Non-pigmented ciliary epithelial cell (primary cell): ENCODE measurements at places on chromosomes 16 and 17.

DNA sequence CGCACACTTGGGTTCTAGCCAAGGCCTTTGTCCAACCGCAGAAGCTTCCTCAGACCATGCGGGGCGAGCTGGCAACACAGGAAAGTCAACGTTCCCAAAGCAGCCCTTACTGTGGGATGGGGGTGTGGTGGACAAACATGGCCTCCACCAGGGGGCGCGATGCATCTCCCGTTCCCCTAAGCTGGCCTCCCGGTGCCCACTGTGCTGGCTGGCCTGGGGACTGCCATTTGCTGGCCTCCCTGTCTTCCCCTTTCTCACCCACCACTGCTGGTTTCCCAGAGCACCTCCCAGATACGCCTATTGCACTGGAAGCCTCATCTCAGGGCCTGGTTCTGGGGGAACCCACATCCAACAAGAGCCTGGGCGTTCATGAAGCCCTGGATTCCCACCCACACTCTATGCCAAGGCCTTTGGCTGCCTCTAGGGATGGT lies 145.3 kb downstream of the IRF8 start:
- DNase-seq: no peak

DNA sequence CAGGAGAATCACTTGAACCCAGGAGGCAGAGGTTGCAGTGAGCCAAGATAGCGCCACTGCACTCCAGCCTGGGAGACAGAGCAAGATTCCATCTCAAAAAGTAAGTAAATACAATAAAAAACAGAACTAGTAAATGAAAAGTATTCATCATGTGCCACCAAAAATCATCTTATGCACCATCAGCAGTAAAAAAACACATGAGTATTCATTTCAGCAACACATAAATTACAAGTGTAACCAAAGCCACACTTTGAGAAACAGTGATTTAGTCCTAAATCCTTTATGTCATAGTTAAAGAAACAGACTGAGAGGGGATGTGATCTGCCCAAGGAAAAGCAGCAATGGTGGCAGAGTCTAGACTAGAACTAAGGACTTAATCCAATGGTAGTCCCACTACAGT lies 13.0 kb downstream of the DCUN1D3 start:
- DNase-seq: no peak

DNA sequence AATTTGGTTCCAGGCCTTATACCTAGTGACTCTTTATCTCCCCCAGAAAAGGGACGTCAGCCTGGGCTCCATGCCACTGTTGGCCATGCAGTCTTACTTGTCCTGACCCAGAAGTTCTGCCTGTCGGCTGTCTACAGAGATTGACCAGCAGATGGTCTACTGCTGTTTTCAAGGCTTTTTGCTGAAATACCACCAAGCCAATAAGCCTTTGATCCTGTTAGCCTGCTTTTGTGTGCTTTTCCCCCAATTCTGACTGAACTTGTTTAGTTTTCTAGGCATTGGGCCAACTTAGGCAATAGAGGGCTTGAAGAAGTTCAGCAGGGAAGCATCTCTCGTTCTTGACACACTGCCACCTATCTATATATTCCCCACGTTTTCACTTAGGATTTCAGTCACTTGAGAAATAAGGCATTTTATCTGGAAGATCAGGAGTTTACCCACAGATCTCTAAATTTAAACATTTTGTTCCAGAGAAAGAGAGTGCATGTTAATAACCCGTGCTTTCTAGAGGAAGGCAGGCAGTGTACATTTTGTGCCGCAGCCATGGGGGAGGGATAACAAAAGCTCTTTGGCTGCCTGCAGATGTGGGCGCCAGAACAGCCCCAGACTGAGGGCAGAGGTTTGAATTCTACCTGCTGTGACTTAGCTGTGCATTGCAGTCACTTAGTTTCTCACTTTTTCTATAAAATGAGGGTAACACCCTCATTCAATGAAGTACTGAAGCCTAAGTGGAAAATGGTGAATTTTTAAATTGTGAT lies 12.3 kb upstream of the CARMIL2 start:
- peak; percentile 13 for DNase-seq

DNA sequence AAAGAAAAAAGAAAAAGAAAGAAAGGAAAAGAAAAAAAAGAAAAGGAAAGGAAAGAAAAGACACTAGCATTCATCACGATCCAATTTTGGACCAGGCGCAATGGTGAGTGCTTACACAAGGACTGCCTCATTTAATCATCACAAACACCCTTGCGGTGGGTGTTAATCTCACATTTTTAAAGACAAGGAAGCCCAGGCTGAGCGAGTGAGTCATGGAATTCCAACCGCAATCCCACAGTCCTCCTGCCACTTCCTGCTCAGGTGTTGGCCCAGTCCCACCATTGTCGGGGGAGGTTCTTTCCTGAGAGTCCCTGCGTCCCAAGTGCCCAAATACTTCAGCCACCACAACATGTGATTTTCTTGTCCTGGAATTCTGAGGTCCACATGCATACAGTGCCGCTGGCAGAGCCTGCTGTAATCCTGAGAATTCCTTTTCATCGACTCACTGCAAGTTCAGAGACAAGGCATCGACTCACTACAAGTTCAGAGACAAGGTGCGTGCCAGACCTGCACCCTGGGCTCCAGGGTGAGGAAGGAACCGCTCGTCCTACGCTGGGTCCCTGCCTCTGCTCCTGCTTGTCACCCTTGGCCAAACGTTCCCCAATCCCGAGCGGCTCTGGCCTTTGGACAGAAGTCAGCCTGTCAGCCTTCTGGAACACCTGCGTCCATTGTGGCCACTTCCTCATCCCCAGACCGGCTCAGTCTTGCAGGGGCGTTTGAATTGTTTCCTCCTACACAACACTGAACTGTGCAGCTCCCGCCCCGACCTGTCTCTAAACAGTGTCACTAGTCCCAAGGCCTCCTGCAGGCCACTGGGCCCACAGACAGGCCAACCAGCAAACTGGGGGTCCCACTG lies 5.8 kb downstream of the ZG16B start:
- DNase-seq: peak; percentile 94

DNA sequence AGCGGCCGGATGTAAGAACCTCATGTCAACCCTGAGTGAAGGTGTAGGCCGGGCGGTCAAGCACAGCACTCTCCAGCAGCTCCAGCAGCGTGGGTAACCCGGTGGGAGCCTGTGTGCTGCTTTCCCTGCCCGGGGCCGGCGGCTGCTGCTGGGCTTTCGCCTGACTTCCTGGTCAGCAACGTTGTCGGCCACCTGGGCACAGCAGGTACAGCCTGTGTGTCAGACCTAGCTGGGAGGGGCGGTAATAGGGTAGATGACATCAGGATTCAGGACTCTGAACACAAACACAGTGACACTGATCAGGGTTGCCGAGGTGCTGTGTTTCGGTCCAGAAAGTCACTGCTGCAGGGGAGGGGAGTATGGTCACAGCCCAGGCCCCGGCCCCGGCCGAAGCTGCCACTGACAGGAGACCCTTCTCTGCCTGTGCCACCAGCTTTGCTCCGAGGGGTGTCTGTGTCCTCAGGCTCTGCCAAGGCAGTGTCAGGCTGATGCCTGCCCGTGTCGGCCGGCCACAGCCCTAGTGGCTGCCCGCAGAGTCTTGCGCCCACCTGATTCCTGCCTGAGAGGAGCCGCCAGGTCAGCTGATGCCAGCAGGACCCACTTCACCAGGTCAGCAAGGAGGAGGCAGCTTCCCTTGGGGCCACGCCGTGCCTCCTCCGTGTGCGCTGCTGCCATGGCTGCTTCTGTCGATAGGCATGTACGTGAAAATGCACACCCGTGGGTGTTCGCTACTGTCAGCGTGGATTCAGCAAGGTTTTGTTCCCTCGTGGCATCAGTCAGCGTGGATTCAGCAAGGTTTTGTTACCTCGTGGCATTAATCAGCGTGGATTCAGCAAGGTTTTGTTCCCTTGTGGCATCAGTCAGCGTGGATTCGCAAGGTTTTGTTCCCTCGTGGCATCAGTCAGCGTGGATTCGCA lies 9.2 kb downstream of the RAB40C start:
- DNase-seq: no peak

DNA sequence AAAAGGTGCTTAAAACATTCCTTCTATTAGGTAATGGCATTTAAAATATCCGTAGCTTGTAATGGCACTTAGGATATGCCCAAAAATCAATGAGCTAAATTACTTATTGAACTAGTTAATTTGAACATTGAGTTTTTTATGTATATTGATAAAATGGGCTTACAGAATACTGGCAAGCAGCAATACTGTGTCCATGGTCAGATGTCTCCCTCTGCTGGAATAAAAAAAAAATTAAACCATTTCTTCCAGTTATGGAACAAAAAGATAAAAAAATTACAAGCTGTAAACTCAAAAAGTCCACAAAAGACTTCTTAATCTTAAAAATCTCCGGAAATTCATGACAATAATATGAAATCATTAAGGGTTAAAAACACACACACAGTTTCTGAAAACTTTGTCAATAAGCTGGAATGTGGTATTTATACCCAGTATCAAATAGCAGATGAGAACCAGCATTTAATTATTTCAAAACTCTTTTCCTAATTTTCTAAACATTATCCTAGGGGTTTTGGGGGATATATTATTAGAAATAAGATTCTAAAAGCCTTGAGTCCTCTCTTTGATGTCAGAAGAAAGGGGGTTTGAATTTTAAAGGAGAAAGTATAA lies 21.5 kb upstream of the PSMD7 start:
- DNase-seq: no peak

DNA sequence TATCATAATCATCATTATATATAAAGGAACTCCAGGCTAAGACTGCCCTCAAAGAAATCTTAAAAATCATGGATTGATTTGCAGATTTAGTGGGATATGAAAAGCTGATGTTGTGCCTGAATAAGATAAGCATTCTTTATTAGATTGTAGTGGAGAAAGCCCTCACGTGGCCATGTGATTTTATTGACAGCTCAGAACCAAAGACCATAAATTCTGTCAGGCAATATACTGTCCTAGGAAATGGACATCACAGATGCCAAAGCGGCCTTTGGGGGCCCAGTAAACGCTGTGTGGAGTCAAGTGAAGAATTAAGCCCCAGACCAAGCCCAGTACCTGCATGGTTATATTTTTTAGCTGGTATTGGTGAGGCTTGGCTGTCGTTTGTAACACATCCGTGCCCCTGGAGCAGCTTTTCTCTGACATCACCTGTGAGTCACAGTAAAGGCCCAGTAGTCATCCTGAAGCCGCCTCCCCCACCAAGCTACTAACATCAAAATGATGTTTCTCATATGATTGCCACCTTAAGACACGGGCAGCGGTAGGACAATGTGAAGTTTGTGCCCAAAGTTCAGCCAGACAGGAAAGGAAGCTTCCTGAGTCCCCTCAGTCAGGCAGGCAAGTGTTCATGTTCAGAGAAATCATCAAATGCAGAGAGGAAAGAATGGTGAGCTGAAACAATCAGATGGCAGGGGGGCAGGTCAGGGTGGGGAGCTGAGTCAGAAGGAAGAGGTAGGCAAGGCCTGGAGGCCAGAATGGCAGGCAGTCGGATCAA lies 209.4 kb downstream of the IRX3 start:
- DNase-seq: peak; percentile 42

DNA sequence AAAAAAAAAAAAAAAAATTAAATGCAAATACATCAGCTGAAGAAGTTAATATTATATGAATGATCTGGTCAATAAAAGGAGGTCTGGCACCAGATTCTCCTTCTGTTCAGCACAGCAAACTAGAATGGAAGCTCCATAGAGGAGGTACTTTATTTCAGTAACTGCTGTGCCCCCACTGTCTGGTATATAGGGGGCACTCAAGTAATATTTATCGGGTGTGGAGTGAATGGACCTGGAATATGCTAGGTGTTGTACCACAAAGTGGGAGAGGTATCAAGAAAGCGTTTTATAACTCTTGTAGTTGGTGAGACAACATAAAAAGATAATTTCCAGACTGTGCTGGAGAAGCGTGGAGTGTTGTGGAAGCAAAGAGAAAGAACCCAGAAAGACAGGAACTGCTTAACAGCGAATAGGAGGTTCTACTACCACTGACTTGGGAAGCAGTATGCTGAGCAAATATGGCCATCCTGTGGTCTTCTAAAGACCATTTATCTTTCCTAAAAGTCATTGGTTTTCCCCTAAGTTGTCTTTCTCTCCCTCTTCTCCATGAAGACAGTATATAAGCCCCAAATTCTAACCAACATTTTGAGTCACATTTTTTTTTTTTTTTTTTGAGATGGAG lies 12.2 kb upstream of the PRKCA start:
- no peak for DNase-seq

DNA sequence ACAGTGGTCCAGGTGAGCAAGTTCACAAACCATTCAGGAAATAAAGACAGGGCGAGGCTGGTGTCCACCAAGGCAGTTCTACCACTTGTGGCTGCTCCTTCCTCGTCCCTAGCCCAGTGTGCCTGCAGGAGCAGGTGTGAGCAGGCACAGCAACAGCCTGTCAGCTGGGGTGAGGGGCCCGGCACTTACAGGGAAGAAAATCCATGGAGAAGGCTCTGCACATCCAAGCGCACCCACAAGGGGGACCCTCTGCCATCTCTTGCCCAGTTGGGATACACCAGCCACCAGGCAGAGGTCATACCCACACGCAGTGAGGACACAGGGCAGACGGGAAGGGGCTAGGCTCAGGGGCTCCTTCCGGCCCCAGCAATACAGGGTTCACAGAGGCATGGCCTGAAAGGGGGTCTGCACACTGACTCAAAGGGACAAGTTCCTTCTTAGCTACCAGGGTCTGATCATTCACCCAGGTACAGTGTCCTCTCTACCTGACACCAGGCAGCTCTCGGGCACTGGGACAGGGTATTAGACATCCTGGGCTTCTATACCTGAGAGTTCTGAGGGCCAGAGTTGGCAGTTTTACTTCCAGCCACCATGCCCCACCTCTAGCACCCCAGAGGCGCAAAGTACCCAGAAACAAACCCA lies 27.0 kb downstream of the CDIP1 start:
- no peak for DNase-seq

GRCh38 chr17:69012895-69013805 lies 47.6 kb downstream of the ABCA9 start:
- DNase-seq: peak; percentile 32

DNA sequence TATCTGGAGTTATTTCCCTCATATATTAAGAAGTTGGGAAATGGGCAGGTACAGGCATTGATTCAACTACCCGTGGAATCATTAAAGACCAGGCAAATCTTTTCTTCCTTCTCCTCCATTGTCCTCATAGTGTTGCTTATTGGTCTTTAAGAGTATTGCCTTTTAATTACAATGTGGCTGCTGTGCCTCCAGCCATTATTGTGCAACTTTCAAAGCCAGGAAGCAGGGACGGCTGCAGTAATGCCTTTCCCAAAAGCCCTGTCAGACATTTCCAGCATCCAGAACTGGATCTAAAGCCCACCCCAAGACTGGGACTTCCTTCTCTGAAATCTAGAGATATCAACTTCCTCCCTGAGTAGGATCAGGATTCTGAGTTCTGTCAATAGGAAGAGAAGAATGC lies 42.3 kb upstream of the MED9 start:
- DNase-seq: no peak

- no peak for DNase-seq
Observed at GRCh38 chr16:85746460-85747215, 4.3 kb downstream of the C16orf74 start.

DNA sequence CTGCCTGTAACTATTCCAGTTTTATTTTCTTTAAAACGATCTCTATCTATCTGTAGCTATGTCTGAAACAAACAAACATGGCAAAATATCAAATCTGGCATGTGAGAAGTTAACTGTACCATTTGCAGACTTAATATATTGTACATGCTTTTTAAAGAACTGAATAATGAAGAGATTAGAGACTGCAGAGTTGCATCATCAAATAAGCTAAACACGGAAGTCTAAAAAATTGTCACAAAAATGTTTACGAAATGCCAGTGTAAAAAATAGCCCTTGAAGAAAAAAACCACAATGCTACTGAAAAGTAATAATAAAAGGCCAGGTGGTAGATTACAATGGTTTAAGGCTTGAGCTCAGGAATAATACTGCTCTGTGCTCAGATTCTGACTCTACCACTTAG lies 43.1 kb downstream of the HS3ST3A1 start:
- no peak for DNase-seq
